ENCODE measurements at places on chromosomes 16 and 17.
A peak's percentile ranks its signal among the peaks of the same experiment; 100 is the strongest.

DNA sequence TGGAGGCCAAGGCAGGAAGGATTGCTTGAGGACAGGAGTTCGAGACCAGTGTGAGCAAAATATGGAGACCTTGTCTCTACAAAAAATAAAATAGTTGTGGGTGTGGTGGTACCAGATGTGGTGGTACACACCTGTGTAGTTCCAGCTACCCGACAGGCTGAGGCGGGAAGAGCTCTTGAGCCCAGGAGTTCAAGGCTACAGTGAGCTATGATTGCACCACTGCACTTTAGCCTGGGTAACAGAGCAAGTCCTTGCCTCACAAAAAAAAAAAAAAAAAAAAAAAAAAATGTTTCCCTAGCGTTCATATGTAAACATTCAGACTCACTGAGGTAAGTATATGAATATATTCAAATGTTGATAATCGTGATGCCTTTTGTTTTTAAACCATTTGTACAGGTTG is 39.5 kb downstream of the CLUH start:
- DNase-seq: no peak

GRCh38 chr16:3780570-3780969 is 63.2 kb upstream of the TRAP1 start:
- peak; percentile 28 for DNase-seq

- DNase-seq: peak; percentile 9
Measured at GRCh38 chr16:53678756-53679343, 24.8 kb downstream of the RPGRIP1L start.

- peak; percentile 94 for DNase-seq
Measured at GRCh38 chr16:21599122-21600030, at the start of gene METTL9. Gene METTL9 (plus strand): TSS chr16:21599577. CDS start chr16:21599734, 157 bp downstream.

GRCh38 chr16:7284780-7285179 is 47.9 kb upstream of the RBFOX1 start:
- no peak for DNase-seq

- no peak for DNase-seq
Measured at GRCh38 chr17:8087075-8087951, at the start of gene ALOX12B. Gene ALOX12B (minus strand): TSS chr17:8087716. CDS start chr17:8087442, 274 bp downstream.

DNA sequence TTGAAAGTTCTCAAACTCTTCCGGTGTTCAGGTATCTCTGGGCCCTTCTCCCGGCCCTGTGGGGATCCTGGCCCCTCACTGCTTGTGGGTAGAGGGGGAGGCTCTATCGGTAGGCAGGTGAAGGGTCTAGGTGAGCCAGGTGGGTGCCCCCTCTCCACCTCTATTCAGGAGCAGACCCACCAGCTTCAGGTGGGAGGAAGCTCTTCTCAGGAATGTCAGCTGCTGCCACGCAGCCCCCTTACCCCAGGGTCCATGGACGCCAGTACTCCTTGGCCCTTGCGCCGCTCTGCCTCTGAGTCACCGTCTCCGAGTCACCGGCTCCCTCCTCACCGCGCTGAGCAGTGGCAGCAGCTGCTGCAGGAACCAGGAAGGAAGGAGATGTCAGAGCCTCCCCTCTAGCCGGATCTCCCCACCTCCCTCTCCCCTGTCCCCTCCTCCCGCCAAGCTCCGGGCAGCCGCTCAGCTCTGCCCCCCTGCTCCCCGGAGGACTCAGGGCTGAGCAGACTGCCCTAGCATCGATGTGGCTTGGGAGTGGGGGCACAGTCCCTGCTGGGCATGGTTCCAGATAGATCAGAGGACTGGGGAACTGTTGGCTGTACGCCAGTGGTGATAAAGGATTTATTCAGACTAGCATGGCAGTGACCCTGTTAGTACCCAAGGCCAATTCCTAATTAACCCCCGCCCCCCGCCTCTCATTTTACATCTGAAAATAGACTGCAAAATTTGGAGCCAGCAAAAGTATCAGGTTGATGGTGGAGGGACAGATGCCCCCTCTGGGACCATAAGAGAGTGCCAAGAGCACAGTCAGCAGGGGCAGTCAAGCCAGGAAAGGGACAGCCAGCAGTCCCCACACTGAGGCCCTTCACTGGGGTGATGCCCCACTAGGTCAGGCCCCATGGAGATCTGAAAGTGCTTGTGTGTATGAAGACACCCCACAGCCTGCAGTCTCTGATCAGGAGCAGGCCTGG is at the start of gene OSBPL7:
OSBPL7 (minus strand) TSS at position 371 of the 968 bp plus-strand sequence. CDS start 1,516 bp downstream, outside the sequence.
- DNase-seq: peak; percentile 85
